ENCODE measurements at places on chromosomes 7 and 10.
A peak's percentile ranks its signal among the peaks of the same experiment; 100 is the strongest.

DNA sequence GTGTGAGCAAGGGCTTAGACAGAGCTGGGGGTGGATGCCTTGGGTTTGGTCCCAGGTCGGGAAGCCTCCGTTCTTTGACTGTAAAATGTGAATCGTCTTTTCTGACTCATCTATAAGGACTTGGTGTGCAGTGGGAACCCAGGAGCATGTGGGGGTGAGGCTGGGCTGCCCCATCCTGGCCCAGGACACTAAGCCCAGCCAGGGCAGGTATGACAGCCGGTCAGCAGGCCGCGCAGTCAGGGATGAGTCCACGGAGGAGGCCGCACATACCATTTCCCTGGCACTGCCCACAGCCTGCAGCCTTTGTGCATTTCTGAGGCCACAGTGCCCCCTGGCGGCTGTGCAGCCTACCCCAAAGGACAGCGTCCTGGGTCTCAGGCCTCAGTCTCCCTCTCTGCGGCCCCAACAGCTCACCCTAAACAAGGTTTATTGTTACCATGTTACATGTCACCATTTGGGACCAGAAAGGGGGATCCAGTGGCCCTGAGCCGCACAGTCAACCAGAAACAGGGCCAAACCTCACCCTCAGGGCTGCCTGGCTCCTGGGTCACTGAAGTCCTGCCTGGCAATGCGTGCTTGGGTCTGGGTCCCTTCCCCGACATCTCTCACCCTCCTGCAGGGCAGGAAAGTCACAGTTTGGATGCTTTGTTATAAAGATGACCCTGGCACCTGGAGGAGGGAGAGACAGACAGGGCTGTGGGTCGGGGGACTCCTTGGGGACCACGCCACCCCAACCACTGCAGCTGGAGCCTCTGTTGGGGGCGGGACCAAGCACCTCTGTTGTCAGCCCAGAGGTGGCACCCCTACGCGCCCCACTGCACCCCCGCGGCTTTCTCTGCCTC lies 14.4 kb upstream of the SH2B2 start:
- DNase-seq, result peak; percentile 60

GRCh38 chr10:108894402-108895301 lies 1028.7 kb downstream of the XPNPEP1 start:
- DNase-seq, result no peak

- DNase-seq, result no peak
Measured at GRCh38 chr7:85890244-85890811, 703.5 kb upstream of the SEMA3D start.

DNA sequence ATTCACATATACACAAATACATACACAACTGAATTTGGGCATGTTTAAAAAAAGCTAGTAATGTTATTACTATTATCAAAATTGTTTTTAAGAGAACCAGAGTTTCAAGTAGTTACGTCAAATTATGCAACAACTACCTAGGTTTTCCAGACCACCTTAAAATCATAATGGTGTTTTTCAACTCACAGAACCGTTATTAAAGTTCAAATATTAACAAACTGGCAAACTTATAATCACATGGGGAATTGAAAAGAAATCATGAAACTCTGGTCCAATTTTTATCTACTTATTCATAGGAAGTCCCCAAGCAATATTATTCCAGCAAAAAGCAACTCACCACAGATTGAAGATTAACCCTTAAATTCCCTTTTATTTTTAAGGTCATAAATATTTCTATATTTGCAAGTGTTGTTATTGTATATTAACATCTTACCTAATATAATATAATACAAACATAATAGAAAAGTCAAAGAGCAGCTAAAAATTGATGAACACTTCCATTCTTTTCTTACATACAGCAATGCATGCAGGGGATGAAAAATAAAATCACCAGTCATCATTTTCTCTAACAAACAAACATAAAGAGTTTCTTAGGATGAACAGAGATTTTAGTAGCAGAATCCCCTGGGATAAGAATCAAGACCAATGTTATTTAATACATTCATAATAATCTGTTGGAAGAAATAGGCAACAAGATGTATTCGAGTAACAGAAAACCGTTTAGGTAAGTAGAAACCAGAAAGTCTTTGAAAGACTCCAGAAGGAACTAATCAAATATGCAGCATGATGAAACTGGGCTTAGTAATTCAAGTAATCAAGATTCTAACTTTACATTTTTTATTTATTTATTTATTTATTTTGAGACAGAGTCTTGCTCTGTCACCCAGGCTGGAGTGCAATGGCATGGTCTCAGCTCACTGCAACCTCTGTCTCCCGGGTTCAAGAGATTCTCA lies 391.1 kb downstream of the PARD3 start:
- DNase-seq, result no peak

DNA sequence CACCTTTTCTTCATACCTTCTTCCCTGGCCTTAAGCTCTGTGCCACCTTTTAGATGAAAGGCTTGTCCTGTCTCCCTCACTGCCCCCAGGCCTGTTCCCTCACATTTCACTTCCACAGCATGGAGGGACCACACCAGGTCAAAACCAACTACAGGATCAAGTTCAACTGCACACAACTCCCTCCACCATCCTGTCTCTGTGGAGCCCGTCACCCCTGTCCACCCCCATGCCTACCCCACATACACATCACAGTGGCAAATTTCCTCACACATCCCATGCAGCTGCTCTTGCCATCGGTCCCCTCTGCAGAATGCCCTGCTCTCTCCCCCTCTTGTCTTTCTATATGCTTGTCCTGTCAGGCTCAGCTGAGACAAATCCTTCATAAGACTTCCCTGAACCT lies 154.1 kb downstream of the USP6NL start:
- no peak for DNase-seq

- DNase-seq, result no peak
Measured at GRCh38 chr10:128527711-128528110, 401.5 kb upstream of the MKI67 start.

GRCh38 chr10:26334932-26335573 lies 103.1 kb upstream of the APBB1IP start:
- peak; percentile 81 for DNase-seq

GRCh38 chr10:120041807-120042559 lies 149.5 kb downstream of the SEC23IP start:
- DNase-seq, result no peak

- DNase-seq, result no peak
Measured at GRCh38 chr10:68302503-68302823, 29.4 kb upstream of the HNRNPH3 start.

- peak; percentile 69 for DNase-seq
Measured at GRCh38 chr7:20785157-20786048, 1.3 kb downstream of the SP8 start.

GRCh38 chr10:15672469-15672868 lies 47.3 kb downstream of the ITGA8 start:
- no peak for DNase-seq

DNA sequence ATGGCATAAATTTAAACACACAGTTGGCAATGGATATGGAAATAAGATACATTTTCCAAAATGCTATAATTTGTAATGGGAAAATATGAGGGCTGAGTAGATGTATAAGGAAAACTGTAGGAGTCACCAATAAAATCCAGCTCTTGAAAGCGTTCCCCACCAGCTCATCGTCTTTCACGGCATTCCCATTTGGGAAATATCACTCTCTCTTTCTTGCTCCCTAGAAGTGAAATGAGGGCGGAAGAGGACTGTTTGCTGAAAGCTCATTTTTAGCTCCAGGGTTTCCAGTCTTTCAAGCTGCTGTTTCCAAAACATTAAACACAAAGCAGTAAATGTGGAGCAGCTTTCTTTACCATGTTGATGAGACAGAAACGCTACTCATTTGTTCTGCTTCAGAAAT lies 104.6 kb upstream of the SFMBT2 start:
- no peak for DNase-seq

DNA sequence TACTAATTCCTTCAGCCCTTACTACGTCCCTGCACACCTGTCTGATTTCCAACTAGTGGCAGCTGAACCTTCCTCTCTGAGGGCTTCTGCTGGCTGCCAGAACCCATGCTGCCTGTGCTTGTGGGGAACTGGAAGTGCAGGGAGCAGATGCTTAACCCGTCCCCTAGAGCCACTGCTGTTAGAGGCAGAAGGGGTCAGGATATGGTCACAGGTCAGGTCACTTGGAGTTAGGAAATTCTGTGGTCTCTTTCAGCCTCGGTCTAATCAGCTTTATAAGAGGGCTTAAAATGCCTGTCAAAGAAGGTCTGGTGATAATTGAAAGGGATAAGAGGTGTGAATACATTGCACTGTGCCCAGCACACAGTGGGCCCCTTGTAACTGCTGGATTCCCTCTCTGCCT lies 82.0 kb downstream of the PLPP4 start:
- DNase-seq, result no peak

DNA sequence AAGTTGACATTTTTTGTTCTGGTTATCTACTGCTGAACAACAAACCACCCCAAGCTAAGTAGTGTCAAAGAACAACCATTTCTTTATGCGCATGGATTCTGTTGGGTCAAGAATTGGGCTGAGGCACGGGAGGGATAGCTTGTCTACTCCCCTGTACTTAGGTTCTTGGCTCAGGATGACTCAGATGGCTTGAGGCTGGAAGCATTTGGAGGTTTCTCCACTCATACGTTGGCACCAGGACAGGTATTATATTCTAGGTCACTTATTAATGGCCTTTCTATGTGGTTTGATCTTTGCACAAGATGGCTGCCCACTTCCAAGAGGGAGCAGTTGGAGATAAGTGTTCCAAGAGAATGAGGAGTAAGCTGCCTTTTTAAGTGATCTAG lies 11.8 kb upstream of the TFAM start:
- peak; percentile 26 for DNase-seq

GRCh38 chr10:34637418-34637911 lies 177.6 kb downstream of the PARD3 start:
- DNase-seq, result peak; percentile 63

DNA sequence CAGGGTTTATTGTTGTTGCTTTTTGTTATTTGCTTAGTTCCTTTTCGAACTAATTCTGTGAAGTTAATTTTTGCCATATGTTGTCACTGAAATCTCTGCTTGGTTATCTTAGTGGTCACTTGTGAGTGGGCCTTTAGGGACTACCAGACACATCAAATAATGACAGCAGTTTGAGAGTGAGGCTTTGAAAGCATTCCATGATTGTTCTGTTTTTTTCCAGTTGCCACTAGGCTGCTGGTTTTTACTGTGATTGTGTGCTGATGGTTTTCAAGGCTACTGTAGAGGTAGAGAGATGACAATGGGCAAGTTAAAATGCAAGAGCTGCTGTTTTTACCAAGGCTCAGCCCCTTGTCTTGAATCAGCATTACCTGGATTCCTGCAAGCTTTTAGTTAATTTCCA lies 20.0 kb downstream of the SEPTIN7 start:
- no peak for DNase-seq

DNA sequence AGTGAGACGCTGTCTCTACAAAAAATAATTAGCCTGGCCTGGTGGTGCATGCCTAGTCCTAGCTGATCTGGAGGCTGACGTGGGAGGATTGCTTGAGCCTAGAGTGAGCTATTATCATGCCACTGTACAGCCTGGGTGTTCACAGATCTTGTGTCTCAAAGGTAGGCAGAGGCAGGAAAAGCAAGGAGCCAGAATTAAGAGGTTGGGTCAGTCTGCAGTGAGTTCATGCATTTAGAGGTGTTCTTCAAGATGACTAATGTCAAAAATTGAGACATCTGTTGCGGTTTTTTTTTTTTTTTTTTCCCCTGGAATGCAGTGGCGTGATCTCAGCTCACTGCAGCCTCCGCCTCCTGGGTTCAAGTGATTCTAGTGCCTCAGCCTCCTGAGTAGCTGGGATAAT lies 5.4 kb downstream of the PPIA start:
- DNase-seq, result no peak

GRCh38 chr7:15306296-15306695 lies 255.5 kb downstream of the AGMO start:
- DNase-seq, result no peak

GRCh38 chr7:57308631-57309408 lies 141.2 kb upstream of the ZNF716 start:
- no peak for DNase-seq

- no peak for DNase-seq
Measured at GRCh38 chr7:158175779-158176178, 411.8 kb downstream of the PTPRN2 start.

DNA sequence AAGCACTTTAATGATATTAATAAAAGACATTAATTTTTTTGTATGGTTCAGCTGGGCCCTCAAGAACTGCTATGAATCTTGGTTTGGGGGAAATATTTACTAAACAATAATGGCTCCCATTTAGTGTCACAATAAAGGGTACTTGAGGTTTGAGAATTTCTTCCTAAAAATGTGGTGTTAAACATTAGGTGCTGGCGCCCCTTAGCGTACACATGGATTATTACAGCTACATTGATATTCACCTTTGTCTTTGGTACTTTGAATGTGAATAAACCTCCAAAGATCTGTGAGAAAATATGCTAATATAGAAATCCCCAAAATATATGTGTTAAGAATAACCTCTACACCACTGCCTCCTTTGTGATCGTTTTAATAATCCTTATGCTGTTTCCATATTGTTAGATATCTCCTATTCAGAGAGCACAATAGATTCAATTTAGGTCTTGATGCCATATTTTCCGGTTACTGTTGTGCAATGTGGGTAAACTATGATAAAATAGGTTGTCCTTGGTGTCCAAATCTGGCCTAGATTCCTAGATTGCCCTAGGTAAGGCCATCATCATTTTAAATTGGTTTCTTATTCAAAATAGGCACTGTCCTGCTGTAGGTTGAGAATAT lies 161.8 kb upstream of the CACNA2D1 start:
- peak; percentile 12 for DNase-seq

DNA sequence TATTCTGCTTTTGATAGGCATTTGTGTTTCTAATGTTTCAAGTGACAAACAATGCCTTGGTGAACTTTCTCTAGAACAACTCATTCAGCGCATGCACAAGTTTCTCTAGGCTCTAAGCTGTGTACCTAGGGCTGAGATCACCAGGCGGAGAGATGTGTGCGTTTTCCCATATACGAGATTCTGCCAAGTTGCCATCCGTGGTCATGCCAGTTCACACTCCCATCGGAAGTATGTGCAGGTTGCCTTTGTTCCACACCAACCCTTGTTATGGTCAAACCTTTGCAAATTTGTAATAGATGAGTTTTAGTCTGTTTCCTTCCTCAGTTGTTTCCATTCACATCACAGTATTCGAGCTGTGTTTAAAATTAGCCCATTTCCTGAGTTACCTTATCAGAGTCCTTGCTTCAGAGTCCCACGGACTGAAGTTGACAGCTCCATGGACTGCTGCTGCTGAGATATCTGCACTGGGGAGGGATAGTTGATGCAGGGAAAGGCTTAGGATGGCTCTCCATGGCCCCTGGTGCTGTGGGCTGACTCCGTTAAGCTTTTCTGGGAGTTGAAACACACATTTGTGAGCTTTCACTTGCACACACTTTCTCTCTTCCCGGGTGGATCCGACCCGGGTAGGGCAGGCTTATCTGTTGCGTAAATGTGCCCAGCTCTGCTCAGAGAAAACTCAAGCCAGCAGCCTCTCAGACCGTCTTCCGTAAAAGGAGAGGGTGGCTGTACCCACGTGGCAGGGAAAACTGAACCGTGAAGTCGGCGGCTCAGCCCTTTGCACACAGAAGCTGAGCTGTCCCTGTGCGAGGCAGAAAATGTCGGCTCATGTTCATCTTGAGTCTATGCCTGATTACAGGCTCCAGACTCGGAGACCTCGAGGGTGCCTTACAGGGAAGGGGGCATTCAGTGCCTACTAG lies 49.4 kb downstream of the HK1 start:
- DNase-seq, result peak; percentile 74

All from Caki2 (cell line).